Left hindlimb (tissue), 1 donor: ENCODE measurements at places on chromosomes 5 and 9.

- no peak for DNase-seq
Observed at GRCh38 chr5:122780296-122780695, 5.4 kb downstream of the SNX2 start.

DNA sequence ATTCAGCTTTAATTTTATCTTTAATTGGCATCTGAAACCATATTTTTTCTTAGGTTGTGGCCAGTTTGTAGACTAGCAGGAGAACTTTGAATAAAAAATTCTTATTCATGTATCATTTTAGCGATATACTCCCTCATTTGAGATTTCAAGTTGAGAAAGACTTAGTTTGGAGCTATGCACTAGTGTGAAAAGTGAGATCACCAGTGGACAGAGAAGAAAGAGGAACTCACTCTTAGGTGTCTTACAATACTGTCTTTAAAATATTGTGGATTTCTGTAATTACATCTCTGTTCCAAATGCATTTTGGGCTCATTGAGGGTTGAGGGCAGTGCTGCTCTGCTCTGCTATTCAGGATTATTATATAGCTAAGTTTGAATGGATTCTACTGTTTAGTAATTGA is 54.7 kb downstream of the NAA35 start:
- DNase-seq: no peak

- DNase-seq: peak; percentile 32
Observed at GRCh38 chr9:110626101-110626829, 42.3 kb upstream of the MUSK start.

- DNase-seq: no peak
Observed at GRCh38 chr9:13896047-13896446, 417.9 kb downstream of the NFIB start.

GRCh38 chr9:131418143-131419025 is 24.5 kb downstream of the PRRC2B start:
- DNase-seq: no peak

GRCh38 chr5:54838843-54839242 is 146.6 kb downstream of the ESM1 start:
- no peak for DNase-seq

DNA sequence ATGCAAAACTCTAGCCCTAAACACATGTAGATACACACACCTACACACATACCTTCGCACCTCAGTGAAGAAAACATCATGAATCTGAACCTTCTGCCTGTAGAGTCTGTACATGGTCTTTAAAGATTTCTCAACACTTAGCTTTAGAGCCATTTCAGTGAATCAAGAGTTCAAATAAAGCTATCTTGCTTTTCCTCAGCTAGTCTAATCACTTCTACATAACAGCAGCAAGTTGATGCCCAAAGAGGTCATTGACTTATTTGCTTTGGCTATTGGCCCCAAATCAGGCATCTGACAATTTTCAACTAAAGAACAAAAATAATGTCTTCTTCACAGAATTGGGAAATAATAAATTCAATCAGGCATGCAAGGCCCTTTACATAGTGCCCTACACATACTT is 127.9 kb upstream of the SGCD start:
- no peak for DNase-seq

- DNase-seq: no peak
Observed at GRCh38 chr9:114507726-114508125, 2.5 kb upstream of the WHRN start.

GRCh38 chr5:16612007-16612406 is 4.8 kb downstream of the RETREG1 start:
- no peak for DNase-seq

- DNase-seq: no peak
Observed at GRCh38 chr9:134725605-134725940, 84.0 kb downstream of the COL5A1 start.

- DNase-seq: peak; percentile 66
Observed at GRCh38 chr9:98807070-98807813, at the start of gene GALNT12. Gene GALNT12 (plus strand): TSS chr9:98807670. CDS start chr9:98807699, 29 bp downstream.

GRCh38 chr5:4857761-4858160 is 282.4 kb upstream of the ADAMTS16 start:
- no peak for DNase-seq

DNA sequence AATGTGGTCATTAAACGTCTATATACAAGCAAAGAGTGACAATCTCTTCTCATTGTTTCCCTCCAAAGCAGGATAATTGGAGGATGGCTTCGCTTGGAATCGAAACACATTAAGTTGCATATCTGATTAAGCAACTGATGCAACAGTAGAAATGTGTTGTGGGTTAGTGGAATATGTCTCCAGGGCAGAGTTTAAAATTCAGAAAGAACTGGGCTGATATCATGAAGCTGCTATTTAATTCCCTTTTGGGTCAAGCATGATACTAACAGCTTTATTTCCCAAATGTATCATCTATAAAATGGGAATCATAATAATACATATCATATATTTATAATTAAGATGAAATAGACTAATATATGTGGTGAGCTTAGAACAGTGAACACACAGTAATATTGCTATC is 1763.0 kb upstream of the C9orf72 start:
- DNase-seq: no peak

DNA sequence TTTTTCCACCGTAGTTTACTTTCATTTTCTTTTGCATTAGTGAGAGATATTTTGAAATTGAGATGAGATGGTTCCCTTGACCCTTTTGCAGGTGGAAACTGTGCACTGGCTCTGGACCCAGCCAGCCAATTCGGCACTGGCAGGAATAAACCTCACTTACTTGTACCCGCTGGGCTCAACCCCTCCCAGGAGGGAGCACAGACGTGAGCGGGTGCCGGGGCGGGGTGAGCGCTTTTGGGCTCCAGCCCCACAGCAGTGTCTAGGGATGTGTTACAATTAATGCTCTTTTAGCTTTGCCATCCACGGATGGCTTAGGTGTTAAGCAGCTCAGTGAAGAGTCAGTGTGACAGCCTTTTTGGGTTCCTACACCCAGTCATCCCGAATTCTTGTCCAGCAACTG is 766.1 kb upstream of the CHD1 start:
- DNase-seq: no peak

DNA sequence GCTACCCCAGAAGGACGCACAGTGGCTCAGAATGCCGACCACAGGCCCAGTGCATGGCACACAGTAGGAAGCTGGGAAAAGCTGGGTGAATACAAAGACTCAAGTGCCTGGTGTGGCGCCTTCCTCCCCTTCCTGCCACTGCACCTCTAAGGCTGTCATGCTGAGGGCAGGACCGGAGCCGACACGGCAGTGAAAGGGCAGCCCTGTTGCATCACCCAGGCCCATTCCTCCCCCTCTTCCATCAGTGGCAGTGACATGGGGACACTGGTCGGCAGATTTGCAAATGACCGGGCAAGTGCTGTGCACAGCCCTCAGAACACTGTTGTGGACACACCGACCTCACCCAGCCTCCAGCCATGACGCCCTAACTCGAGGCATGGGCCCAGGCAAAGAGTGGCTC is 84.0 kb downstream of the STK10 start:
- DNase-seq: no peak

DNA sequence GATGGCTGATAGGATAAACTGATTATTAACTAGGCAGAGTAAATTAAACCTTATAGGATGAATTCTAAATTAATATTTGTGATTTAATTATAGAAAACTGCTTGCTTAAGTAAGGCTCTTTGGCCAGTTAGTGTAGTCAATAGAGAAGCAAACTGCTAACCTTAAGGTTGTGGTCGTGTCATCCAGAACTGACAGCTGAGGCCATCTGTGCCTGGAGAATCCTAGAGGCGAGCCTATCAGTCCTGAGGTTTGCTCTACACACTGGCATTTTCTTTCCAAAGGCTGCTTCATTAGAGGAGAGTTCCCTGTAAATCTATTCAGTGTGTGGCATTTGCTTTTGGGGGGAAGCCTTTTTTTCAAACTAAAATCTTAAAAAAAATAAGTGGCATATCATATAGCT is 169.2 kb downstream of the MEF2C start:
- no peak for DNase-seq
